ENCODE measurements at places on chromosomes 13 and 19. TPM values are rescaled to one million over a fixed set of nuclear protein-coding genes. Genes with fewer than 3 reads are reported as not detected.

The KIR2DL1 gene
- total RNA-seq = not detected

The FAM124A gene
- 7.0 TPM for total RNA-seq

The TEX26 gene
- total RNA-seq = not detected

The TRAPPC6A gene
- 8.0 TPM for total RNA-seq

The NAXD gene
- 15.6 TPM for total RNA-seq

The UBE2L5 gene
- total RNA-seq = not detected

The ZNF90 gene
- total RNA-seq = 0.66 TPM

The ZNF878 gene
- 0.26 TPM for total RNA-seq

The GAPDHS gene
- not detected for total RNA-seq

The CRX gene
- total RNA-seq = not detected

The A1BG gene
- total RNA-seq = 5.3 TPM

GRCh38 chr13:33057019-33057780 is 41.0 kb downstream of the KL start:
- no peak for DNase-seq

DNA sequence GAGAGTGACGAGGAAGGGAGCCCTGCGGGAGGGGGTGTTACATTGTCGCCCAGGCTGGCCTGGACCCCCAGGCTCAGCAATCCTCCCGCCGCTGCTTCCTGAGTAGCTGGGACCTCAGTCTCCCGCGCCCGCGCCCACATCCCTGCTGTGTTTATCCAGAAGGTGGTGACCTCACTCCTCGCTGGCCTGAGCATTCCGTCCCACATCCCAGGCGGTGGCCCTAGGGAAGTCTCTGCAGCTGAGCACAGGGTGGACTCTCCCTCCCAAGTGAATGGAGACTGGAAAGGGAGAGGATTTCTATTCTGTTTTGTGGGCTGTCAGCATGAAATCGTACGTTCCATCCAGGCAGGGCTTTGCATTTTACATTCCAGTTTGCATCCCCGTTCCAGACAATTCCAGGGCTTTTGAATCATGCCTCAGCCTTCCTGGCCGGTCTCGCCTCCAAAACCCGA is 401 bp upstream of the ZNF765 start:
- DNase-seq = no peak

GRCh38 chr19:2184422-2184975 is 20.8 kb downstream of the DOT1L start:
- DNase-seq = no peak

DNA sequence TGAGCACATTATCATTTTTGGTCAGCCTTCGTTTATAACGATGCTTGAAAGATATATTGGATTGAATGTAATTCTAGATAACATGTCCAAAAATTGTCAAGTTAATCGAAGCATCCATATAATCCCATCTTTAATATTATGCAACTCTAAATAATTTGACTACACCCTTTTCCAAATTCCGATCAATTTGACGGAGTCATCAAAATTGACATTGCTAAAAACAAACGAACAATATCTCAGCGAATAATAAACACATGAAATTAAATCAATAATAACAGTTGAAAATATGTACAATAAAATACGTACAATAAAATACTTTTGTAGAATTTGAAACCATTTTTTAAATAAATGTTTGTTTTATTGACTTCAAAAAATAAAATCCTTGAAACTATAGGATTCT is 1516.4 kb downstream of the EFNB2 start:
- no peak for DNase-seq

- no peak for DNase-seq
Observed at GRCh38 chr13:77062097-77062496, 35.1 kb upstream of the FBXL3 start.

DNA sequence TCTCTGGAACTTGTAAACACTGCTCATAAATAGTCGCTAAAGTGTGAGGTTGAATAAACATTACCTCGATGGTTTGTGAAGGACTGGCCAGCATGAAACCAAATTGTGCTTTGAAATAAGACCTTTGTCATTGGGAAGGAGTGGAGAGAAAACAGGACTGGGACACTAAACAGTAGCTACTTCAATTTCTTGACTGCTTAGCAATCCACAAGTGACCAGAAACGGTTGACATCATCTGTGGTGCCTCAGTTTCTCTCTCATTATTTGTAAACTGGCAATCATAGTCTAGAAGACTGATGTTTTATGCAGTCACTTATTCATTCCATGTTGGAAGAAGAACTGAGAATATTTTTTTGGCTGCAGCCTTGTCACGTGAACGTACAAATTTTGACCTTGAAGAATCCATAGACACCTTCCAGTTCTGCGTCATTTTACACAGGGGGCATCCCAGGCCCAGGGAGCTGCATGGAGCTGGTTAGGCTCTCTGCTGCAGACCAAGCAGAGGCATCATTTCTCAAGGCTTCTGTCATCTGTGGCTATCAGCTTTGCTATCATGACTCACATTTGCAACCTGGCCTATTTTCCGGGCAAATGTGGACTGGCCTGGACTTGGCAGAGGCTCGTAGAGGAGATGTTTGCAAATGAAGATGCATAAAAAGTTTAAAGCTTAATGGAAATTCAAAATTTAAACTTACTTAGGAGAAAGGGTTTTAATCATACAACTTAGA is 391.8 kb downstream of the FGF9 start:
- DNase-seq = no peak

- no peak for DNase-seq
Observed at GRCh38 chr19:11538232-11539036, at the start of gene CNN1. TSS of gene CNN1 (plus strand) at chr19:11538851. CDS start at chr19:11538928, 77 bp downstream.

GRCh38 chr13:34967851-34968562 is 25.9 kb downstream of the NBEA start:
- DNase-seq = no peak

GRCh38 chr13:93227878-93228642 is 1.5 kb downstream of the GPC6 start:
- no peak for DNase-seq

DNA sequence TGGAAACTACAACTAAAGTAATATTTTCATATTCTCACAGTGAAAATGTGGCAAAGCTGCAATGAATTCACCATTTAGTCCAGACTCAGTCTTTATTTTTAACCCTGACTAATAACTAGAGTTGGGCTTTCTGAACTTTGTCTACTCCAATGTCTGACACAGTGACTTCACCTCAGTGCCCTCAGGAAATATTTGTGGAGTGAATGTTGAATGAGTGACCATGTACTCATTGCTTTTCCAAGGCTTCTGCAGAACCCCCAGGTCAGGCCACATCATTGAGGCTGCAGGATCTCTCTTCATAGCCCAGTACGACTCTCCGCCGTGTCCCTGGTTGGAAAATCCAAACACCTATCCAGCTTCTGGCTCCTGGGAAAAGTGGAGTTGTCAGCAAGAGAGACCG is 1.8 kb downstream of the ZNF175 start:
- DNase-seq = peak; percentile 46

DNA sequence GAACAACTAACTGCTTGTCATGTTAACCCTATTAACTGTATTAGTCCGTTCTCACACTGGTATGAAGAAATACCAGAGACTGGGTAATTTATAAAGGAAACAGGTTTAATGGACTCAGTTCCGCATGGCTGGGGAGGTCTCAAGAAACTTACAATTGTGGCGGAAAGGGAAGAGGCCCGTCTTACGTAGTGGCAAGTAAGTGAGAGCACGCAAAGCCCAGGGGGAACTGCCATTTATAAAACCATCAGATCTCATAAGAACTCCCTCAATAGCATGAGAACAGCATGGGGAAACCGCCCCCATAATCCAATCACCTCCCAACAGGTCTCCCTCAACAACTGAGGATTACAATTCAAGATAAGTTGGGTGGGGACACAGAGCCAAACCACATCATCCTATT is 34.7 kb downstream of the PHF11 start:
- no peak for DNase-seq

GRCh38 chr13:74187564-74187963 is 53.4 kb upstream of the KLF12 start:
- no peak for DNase-seq

GRCh38 chr13:39789451-39789850 is 134.0 kb downstream of the COG6 start:
- no peak for DNase-seq

- no peak for DNase-seq
Observed at GRCh38 chr19:2973229-2973628, 4.1 kb upstream of the TLE6 start.

- DNase-seq = no peak
Observed at GRCh38 chr13:81320516-81320915, 979.6 kb upstream of the SPRY2 start.

GRCh38 chr13:45315520-45316167 is 25.3 kb downstream of the TPT1 start:
- DNase-seq = no peak

DNA sequence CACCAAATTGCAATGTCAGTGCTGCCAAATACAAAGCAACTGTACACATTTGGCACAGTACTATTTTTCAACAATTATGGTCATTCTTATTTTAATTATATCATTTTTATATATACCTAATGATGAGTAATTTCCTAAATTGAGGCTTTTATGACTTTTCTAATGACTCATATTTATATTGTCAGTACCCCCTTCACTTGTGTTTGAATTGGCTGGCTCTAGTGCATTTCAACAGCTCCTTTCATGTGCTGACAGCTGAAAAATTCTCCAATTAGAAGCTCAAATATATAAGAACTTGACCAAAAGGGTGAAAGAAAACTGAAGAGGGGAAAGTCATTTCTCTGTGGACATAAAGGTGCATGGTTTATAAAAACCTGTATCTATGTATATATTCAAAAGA is 263.3 kb downstream of the SLITRK1 start:
- no peak for DNase-seq

DNA sequence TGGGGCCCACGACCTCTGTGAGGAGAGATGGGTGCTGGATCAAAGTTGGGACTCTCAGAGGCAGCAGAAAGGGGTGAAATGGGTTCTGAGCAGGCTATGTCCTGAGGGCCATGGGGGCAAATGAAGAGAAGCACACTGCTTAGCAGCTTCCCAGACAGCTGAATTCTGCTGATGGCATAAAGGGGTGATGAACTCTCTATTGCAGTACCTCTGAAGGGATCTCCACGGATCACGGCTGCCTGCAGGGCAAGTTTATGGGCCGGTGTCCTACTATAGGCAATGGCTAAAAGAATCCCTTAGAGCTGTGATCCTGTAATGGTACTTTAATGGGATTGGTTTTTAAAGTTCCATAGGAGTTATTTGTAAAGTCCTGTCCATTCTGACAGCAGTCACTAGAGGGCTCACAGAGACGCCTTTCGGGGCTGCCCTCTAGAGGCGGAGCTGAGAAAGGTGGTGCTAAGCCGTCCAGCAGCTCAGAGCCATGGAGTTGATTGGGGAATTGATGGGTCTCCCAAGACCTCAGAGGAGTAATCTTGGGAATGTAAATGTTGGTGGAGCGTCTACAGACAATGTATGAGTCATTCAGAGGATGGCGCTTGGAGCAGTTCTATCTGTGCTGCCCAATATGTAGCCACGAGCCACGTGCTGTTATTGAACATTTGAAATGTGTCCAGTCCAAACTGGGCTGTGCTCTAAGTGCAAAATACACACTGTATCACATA is 287.3 kb downstream of the COG6 start:
- DNase-seq = peak; percentile 57

DNA sequence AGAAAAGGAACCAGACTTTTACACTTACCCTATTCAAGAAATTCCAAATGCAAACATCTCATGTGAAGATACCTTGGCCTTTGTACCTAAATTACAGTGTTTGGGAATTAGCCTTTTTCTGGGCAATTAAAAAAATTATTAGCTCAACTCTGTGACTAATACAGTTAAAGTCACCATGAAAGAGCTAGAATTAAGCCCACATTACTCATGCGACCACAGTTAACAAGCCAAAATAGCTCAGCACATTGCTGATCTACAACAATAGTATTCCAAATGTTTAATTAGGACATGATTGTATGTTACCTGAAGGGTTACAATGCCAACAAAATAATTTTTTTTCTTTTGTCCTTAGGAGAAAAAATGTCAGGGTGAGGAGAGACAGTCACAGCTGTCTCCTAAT is 263.6 kb upstream of the GPC6 start:
- DNase-seq = no peak

GRCh38 chr13:81017513-81018152 is 676.7 kb upstream of the SPRY2 start:
- DNase-seq = peak; percentile 11

DNA sequence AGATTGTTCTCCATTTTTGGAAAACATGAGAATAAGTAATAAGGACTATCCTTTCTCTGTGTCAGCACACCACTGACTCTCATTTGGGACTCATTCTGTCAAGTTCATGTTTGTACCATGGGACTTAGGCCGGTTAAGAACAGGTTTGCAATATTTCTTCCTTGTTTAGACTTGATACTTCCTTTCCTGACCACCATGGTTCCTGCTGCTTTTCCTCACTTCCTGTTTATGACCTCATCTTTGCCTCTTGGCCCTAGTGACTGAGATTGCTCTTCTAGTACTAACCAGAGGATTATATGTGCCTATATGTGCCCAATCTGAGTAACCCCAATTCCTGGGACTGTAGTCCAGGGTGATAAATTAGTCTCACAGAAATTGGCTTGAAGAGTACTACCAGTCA is 32.5 kb upstream of the NDFIP2 start:
- no peak for DNase-seq

DNA sequence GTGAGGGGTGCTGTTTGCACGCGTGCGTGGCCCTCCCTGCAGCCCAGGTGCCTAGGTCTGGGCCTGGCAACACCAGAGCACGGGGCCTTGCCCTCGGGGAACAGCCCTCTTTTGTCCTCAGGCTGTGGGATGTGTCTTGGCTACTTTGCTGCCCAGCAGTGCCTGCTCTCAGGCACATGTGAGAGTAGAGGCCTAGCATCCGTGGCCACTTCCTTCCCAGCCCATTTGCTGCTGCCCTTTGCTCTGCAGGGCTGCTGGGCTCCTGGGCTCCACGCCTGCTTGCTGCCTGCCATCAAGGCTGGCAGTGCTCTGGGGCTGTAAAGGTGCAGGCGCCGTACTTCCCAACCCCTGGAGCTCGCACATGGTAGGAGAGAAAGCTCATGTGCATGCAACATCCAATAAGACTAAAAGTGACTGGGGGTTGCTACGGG is 46.6 kb downstream of the CAPN12 start:
- DNase-seq = no peak

GRCh38 chr19:9500796-9501195 is 2.4 kb upstream of the ZNF560 start:
- DNase-seq = no peak

GRCh38 chr13:83953916-83954315 is 71.6 kb upstream of the SLITRK1 start:
- DNase-seq = no peak

Data from pulmonary artery endothelial cell (primary cell).